ENCODE measurements at places on chromosomes 3 and 15.

- no peak for DNase-seq
These were observed 478.9 kb upstream of the GOLIM4 start for GRCh38 chr3:168574455-168575158.

DNA sequence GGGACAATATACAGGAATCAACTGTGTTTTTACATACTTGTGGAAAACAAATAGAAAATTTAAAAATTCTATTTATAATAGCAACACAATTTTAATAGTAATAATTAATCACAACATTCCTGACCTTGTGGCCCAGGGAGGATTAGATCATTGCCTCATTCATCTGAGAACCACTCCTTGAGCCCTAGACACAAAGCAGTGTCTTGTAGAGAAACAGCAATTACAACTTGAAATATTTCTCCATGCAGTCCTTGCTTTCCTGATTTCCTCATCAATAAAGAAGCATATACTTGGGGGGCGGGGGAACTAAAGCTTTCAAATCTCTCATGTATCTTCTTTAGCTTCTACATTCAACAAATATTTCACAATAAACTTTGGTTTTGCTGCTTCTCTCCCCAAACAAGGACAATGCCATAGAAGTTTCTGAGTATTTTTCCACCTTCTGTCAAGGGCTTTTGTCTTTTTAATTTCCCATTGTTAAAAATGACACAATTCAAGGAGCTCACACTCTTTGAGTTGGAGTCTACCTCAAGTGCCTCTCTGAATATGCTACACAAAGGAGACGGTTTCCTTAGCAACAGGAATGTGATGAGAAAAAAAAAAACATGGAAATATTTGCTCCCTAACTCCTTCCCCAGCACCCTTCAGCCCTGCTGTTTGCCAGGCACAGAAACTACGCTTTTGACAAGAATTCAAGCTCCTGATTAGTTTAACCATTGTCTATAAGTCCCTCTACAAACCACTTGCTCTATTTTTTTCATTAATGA, 118.8 kb downstream of the ARPP21 start:
- no peak for DNase-seq

GRCh38 chr3:119681279-119681678, 4.1 kb upstream of the COX17 start:
- no peak for DNase-seq

GRCh38 chr15:94265009-94265408, 33.6 kb downstream of the MCTP2 start:
- no peak for DNase-seq

- DNase-seq = no peak
These were observed 4.0 kb downstream of the CFAP100 start for GRCh38 chr3:126398423-126399350.

DNA sequence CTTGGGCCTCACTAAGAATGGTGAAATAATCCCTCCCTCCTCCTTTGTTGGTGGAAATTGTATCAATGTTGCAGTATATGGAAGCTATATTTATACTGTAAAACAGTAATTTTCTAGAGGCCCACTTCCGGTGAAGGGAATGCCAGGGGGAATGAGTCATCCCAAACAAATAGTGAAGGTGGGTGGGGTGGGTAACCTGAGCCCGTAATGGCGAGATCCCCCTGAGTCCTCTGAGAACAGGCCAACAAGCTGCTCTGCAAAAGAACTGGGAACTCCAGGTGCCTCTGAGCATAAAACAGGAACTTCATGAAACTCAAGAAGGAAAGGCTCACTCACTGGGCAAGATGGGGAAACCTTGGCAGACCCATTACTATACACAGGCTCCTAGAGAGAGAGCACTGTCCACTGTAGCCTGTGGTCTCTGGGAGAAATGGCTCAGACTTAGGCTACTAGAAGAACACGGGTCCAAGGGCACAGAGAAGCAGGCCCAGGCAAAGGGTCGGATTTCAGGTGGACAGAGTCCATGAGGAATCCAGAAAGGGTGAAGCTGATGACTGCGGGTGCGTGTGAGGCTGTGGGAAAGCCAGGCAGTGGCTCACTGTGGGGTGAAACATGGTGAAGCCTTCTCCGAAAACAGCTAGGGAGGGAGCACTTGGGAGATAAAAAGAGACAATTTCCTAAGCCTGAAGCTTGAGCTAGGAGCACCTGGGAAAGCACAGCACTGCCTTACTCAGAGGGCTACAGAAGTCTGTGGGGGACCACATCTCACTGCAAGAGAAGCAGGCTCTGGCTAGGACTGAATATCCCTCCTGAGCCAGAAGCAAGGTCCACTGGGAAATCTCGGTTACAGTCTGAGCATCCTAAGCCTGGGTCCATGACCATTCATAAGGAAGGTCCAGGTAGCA, 19.8 kb downstream of the LARP6 start:
- DNase-seq = no peak

- DNase-seq = no peak
These were observed 743.7 kb upstream of the NECTIN3 start for GRCh38 chr3:110327870-110328269.

DNA sequence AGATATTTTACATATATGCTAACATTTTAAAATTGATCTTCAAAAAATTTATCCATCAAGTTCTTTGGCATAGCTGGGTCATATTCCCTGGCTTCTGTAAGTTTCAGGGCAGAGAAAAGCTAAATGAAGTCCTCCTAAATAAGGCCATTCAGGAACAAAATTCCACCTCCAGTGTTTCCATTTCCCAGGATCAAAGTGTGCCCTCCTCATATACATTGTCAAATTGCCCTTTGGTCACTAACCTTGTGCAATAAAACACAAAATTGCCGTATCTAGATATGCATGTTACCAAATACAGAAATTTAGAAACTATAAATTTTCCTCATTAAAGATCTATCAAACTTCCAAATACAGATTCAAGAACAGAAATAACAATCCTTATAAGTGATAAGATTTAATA, 10.6 kb downstream of the CEP152 start:
- no peak for DNase-seq
